Stimulated activated CD8-positive, alpha-beta memory T cell treated with anti-CD3 and anti-CD28 coated beads, Interleukin-2, amount 100 ng/mL, for 48 hours (primary cell): ENCODE measurements at places on chromosomes 5 and 9.

DNA sequence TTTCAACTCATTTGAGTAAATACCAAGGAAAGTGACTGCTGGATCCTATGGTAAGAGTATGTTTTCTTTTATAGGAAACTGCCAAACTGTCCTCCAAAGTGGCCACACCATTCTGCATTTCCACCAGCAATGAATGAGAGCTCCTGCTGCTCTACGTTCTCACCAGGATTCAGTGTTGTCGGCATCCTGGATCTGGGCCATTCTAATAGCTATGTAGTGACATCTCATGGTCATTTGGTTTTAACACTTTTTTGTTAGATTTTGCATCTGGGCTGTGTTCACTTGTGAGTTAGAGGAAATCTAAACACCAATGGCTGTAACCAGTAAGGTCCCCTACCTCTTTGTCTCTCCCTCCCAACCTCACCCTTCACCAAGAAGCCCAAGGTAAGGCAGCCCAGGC lies 115.9 kb downstream of the ATPSCKMT start:
- DNase-seq, result no peak

- no peak for DNase-seq
Observed at GRCh38 chr5:56078278-56079156, 83.8 kb upstream of the IL6ST start.

GRCh38 chr5:172943906-172944305 lies 15.3 kb upstream of the RPL26L1 start:
- no peak for DNase-seq

GRCh38 chr5:151250346-151251000 lies 2.5 kb upstream of the GM2A start:
- DNase-seq, result no peak

DNA sequence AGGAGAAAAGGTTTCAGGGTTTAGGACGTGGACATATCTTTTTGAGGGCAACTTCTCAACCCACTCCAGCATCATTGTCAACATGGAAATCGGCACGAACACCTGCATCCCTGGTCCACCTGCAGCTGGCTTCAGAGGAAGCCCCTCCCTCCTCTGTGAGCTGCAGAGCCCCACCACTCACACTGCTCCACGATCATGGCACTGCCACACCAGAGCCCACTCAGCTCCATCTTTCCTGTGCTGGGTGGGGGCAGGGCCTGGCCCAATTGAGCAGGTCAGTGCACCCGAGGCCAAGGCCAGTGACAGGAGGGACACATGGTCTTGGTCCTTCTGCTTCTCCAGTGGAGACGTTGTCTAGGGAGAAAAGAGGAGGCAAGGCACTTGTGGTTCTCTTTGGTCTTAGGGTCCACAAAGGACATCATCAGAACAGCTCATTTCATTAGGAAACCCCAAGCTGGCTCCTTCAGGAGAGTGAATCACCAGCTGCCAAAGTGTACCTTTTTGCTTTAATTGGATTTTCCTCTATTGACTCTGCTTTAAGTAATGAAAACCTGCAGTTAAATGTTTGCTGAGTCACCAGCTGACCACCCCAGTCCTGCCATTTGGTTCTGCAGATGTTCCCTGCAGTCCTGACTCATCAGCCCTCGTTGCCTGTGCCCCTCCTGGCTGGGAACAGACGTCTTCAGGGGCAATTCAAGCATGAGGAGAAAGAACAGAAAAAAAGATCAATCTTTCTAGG lies 56.2 kb downstream of the UBE2QL1 start:
- DNase-seq, result no peak

GRCh38 chr9:28410411-28410810 lies 837.1 kb upstream of the C9orf72 start:
- DNase-seq, result no peak

DNA sequence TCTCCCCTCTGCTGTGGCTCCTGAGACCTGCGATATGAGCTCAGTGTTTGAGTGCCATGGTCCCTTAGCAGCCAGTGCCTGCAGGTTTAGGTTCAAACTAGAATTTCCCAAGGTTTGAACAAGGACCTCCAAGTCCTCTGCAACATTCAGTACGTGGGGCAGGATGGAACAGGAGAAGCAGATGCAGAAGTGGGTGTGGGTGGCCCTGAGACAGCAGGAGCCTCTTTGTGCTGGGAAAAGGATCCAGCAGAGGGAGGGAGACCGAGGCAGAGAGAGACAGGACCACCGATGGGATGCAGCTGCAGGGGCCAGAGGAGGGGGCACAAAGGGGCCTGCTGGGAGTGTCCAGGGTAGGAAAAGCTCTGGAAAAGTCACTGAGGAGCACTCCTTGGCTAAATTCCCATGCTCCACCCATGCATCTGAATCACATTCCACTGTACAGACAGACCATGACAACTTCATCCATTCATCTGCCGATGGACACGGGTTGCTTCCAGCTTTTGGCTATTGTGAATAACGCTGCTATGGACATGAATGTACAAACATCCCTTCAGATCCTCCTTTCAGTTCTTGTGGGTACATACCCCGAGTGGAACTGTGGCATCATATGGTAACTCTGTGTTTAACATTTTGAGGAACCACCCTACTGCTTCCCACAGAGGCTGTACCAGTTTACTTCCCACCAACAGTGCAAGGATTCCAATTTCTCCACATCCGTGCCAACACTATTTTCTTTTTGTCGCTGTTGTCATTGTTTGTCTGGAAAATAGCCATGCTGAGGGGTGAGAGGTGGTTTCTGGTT lies 26.7 kb upstream of the SUSD3 start:
- DNase-seq, result no peak

- DNase-seq, result no peak
Observed at GRCh38 chr5:110727025-110727314, 499 bp upstream of the TMEM232 start.

DNA sequence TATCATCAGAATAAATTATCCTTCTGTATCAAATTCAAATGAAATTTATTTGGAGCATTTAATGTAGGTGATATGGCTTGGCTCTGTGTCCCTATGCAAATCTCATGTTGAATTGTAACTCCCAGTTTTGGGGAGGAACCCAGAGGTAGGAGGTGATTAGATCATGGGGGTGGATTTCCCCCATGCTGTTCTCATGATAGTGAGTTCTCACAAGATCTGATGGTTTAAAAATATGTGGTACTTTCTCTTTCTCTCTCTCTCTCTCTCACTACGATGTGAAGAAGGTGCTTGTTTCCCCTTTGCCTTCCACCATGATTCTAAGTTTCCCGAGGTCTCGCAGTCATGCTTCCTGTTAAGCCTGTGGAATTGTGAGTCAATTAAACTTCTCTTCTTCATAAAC lies 678.4 kb upstream of the RGMB start:
- no peak for DNase-seq

GRCh38 chr9:105173306-105173705 lies 71.1 kb upstream of the SLC44A1 start:
- no peak for DNase-seq

DNA sequence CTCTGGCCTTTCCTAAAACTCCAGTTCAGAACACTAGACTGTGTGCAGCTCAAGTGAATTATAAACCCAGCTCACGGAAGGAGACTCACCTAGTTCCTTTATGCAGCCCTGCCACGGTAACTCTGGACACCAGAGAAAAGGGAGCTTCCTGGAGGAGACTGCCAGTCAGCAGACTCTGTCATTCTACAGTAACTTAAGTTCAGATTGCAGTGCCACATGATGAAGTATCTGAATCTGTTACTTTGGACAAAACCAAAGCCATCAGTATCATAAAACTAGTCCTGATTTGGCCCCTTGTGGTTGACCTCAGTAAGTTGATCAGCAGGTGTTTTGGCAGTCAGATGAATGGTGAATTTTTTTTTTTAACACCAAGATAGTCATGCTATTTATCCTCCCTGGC lies 2.7 kb downstream of the MTRR start:
- DNase-seq, result no peak

GRCh38 chr5:67857502-67857901 lies 358.1 kb upstream of the PIK3R1 start:
- no peak for DNase-seq

GRCh38 chr5:17132444-17133083 lies 84.9 kb upstream of the BASP1 start:
- DNase-seq, result no peak

DNA sequence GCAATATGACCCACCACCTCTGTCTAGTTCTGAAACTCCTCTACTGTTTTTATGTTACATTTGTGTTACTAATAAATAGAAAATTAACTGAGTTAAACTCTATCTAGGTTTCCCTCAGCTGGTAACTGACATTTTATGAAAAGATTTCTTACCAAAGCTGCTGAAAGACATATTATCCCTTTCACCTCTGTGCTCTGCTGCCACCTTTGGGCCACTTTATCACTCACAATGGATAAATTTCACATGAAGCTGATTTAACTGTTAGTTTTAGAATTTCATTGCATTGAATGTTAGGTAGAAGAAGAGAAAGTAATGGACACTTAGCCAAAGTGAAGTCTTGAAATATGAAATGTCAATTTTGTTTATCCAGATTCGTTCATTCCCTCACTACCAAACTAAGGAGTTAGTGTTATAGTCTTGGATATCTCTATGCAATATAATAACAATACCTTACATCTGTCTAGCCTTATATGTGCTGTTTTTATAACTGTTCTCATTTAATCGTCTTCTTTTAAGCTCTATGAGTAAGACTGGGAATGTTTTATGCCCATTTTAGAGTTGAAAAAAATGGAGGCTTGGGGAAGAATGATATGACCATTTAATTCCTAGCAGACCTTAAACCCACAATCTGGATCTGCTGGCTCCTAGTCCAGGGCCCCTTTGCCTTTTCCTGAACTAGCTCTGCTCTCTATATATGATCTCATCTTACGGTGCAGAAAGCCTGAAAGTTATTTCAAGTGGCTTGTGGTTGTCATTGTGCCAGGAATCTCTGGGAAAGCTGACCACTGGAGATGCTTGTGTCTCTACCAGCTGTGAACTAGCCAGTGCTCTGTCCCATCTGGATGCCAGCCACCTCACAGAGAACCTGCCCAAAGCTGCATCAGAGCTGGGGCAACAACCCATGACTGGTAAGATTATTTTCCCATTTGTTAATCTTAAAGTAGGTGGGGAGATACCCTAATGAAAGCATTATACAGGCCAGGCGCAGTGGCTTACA lies 97.1 kb downstream of the GOLPH3 start:
- DNase-seq, result no peak

- DNase-seq, result no peak
Observed at GRCh38 chr5:178544166-178544834, 45.9 kb downstream of the COL23A1 start.

GRCh38 chr5:36202521-36202961 lies 39.2 kb downstream of the NADK2 start:
- no peak for DNase-seq
